ENCODE measurements at places on chromosomes 12 and 14.
A peak's percentile ranks its signal among the peaks of the same experiment; 100 is the strongest.

DNA sequence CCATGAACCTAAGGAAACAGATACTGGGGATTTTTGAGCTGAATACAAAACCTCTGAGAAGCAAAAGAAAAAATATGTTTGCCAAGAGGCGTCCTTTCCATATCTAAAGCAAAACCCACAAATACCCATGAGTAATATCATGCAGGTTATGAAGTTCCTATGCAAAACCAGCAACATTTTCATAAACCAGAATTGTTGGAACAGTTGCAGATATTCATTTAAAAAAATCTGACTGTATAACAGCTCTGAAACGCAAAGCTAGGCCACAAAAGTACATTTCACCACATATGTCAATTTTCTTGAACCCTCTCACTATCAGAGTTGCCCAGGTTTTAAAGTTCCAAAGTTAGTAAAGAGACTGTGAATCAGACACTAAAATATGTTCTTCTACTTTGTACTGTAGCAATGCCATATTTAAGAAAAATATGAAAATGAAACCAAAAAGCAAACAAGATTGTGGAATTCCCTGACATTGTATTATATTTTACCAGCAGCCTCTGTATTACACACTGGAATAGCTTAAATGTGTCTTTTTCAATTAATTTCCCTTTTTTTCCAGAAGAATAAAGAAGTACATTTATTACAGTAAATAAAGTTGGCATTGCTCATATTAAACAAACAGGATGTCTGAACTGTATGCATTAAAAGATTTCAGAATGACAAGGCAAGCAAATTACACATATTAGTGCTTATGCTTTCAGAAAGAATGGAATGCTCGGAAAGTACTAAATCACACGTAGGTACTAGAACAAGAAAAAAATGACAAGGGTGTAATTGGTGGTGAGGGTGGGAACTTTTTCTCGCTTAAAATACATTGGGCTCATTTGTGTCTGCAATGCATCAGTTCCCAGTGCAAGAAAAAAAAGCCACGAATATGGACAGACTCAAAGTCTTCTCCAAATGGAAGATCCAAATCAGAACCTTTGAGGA, 33.6 kb upstream of the HIF1A start:
- no peak for DNase-seq

DNA sequence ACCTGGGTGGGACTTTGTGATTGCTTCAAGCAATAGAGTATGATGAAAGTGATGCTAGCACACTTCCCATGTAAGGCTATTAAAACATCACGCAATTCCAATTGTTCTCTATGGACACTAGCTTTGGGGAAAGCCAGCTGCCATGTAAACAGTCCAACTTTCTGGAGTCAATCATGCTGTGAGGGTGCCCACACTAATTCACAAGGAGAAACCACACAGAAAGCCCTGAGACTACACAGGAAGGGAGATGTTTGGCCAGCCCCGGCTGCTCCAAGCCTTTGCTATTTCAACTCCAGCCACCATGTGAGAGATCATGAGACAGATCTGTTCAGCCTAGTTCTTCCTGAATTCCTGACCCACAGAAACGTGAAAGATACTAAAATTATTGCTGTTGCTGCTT, 96.3 kb downstream of the ST8SIA1 start:
- DNase-seq: no peak

GRCh38 chr12:16955083-16955657, 349.2 kb upstream of the LMO3 start:
- no peak for DNase-seq

GRCh38 chr14:58151133-58152013, 640 bp downstream of the ARMH4 start:
- no peak for DNase-seq

DNA sequence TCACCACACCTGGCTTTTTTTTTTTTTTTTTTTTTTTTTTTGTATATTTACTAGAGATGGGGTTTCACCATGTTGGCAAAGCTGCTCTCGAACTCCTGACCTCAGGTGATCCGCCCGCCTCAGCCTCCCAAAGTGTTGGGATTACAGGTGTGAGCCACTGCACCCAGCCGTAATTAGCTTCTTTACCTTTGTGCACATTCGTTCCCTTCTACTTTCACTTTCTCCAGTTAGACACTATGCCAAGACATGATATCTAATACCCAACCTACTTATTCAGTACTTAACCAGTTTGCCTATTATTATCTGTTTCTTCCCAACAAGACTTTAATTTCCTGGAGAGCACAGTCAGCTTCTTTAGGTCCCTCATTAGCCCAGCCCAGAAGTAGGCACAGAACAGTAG, 5.3 kb downstream of the STYK1 start:
- DNase-seq: no peak

- no peak for DNase-seq
Measured at GRCh38 chr12:116876151-116876869, 4.9 kb downstream of the HRK start.

GRCh38 chr14:94681300-94682060, 69.3 kb downstream of the SERPINA3 start:
- no peak for DNase-seq

- DNase-seq: no peak
Measured at GRCh38 chr12:79515530-79515935, 175.2 kb downstream of the PAWR start.

DNA sequence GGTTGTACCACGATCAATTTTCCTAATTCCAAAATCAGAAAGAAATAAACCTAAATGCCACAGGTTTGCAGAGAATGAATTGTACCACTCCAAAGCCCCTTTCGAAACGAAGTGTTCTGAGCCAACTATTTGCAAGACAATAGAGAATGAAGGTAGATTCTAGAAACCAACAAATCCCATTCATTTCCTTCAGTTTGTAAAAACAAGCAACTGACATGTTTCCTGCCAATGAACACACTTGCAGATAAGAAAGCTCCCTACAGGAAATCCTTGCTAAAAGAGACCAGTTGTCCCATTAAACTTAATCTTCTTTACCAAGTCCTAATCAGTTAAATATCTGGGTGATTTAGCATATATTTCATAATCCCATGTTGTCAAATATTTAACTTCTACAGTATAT, 198.4 kb upstream of the FOXN3 start:
- DNase-seq: no peak

GRCh38 chr12:51823875-51824565, 24.5 kb downstream of the FIGNL2 start:
- DNase-seq: no peak

DNA sequence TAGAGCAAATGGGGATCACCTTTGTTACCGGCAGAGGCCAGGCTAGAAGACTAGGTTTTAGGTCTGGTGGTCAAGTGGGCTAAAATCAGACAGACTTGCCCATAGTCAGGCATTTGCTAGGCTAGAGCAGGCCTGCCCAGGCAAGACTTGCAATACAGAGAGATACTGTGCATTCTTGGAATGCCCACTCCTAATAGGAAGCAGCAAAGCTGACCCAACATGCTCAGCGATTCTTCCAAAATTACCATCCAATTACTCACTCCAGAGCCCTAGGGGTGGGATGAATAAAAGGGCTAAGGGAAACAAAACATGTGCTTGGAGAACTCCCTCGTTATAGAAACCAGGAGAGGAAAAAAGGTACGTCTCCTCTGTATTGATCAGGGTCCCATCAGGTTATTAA, 187.8 kb upstream of the AMIGO2 start:
- no peak for DNase-seq

GRCh38 chr14:59777006-59777579, 93.5 kb downstream of the RTN1 start:
- no peak for DNase-seq

- DNase-seq: no peak
Measured at GRCh38 chr14:32710231-32710671, 228.4 kb upstream of the NPAS3 start.

GRCh38 chr14:74438351-74438915, 12.4 kb upstream of the SYNDIG1L start:
- no peak for DNase-seq

DNA sequence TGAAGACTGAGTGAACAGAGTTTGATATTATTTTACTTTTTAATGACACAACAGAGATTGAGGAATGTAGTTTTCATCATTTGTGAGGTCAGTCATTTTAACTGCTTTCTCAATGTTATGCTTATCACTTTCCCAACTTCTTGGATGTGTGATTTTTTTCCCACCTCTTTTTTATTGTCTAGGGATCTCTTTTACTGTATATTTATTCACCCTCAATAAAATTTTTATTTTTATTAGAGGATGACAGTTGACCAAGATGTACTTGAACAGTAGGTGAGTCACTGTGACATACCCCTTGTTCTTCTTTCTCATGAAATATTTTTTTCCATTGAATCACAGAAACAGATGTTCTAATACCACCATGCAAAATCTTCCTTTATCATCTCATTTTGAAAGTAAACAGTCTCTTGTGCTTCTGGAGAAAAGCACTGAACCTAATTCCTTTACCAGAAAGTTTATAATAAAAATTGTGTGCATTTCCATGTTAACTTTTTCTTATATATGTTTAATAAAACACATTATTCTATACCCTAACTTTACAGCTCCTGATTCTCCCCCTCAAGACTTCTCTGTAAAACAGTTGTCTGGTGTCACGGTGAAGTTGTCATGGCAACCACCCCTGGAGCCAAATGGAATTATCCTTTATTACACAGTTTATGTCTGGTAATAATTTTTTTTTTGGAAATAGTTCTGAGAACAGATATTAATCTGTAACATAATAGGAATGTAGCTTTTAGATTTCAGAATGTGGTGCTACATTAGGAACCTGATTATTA, 65.9 kb downstream of the PTPRQ start:
- no peak for DNase-seq

- DNase-seq: no peak
Measured at GRCh38 chr14:91350483-91350812, 67.2 kb downstream of the CCDC88C start.

DNA sequence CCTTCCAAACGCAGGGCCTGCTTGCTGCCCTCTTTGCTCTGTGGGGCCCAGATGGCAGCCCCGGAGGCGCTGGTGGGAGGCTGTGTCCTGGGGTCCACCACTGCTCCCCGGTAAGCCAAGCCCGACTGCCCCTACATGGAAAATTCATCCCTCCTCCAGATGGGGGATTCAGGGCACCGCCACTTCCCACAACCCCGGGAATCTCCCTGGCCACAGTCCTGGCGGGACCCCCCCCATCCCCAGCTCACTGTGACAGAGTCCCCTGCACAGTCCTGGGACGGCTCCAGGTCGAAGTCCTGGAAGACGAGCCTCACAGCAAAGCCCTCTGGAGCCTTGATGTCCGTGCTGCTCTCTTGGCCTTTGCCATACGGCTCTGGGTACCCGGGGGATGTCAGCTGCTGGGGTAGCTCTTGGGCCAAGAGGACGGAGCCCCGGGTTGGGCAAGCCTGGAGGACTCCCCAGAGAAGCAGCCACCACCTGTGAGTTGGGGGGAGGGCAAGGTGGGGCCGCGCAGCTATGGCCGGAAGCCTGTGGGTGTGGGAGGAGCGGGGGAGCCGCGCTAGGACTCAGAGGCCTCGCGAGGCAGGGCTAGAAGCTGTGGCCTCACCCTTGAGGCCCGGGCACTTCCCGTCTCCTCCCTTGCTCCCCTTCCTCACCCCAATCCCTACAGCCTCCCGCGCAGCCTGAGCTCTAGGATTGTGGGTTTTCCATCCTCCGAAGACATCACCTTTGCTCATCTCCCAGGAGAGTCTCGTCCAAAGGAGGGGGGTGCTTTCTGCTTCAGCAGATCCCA, 815 bp downstream of the C1RL start:
- DNase-seq: peak; percentile 70

- DNase-seq: no peak
Measured at GRCh38 chr12:5192726-5193125, 149.0 kb downstream of the KCNA5 start.

GRCh38 chr12:87585882-87586557, 443.2 kb downstream of the C12orf50 start:
- DNase-seq: no peak

DNA sequence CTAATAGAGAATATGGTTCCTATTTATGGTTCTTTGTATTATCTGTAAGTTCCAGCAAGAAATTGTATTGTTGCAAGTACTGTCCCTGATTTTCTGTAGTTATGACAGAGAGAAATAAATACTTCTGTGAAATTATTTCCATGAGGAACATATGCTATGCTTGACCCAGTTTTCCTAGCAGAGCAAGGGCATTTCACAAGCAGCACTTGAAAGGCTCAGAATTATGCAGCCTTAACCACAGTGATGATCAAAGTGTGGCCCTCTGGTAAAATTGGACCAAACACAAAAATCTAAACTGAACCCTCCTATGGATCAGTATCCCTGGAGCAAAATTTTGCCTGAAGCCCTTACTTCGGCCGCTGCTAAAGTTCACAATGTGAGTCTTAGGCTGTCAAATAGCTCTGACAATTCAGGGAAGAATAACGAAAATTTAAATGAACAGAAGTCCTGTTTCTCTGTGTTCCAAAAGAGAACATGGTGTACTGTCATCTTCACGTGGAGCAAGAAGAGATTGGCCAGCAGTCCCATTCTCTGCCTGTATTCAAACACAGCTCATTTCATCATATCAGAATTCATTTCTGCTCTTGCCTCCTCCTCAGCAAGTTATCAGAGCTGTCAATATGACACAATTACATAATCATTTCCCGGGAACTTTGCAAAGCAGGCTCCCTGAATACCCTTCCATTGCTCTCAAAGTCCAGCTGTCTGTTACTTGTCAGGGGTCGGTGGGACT, 471.9 kb downstream of the RPS29 start:
- DNase-seq: no peak

GRCh38 chr12:110475426-110475825, 6.8 kb downstream of the FAM216A start:
- no peak for DNase-seq

GRCh38 chr14:39374851-39375250, 57.4 kb downstream of the FBXO33 start:
- DNase-seq: no peak

DNA sequence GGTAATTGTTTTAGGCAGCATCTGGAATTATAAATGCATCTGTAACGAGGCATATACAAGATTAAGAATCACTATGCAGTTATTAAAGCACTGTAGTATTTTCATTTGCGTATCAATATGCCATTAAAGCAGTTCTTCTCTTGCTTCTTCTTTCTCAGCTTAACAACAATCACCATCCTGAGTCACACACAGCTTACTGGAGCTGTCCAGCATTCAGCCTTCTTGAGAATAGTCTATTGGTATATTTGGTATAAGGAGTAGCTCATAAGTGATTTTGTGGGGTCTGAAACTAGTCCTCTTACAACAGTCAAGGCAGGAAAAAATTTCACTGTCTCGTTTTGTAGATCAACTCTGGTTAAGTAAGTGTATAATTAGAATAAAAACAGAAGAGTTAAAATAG, 523.0 kb upstream of the FOXG1 start:
- no peak for DNase-seq

DNA sequence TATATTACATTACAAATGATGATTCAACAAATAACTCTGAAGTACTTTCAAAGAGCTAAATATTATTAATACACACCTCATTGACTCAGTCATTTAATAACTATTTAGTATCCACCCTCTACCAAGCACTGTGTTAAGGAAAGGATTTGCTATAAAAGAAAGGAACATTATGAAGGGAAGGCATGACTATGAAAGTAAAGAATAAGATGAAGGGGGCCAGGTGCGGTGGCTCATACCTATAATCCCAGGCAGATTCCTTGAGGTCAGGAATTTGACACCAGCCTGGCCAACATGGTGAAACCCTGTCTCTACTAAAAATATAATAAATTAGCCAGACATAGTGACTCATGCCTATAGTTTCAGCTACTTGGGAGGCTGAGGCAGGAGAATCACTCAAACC, 107.9 kb downstream of the PLCZ1 start:
- no peak for DNase-seq
